CD8-positive, alpha-beta T cell (primary cell): ENCODE measurements at places on chromosomes 16 and 17.

DNA sequence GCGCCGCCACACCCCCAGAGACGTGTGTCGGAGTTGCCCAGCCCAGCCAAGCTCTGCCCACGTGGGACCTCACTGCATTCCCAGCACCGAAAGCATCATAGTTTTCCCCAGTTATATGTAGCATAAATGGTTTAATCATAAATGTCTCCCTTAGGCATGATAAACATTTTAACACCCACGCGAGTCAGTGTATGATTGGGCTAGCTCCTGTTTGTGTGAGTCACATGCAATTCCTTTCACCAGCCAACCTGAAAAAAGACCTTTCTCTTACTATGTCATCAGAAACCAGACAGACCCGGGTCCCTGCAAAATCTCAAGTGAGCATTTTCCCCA is 9.2 kb downstream of the TAF1C start:
- no peak for DNase-seq

GRCh38 chr17:46944931-46945330 is 22.0 kb downstream of the GOSR2 start:
- DNase-seq, result no peak

- no peak for DNase-seq
These were observed 28.5 kb upstream of the SLC38A8 start for GRCh38 chr16:84071121-84071520.

GRCh38 chr17:74297941-74298340 is 23.9 kb downstream of the DNAI2 start:
- no peak for DNase-seq

- DNase-seq, result no peak
These were observed 178.2 kb downstream of the SALL1 start for GRCh38 chr16:50972876-50973275.
